ENCODE measurements at places on chromosomes 2 and 18.

DNA sequence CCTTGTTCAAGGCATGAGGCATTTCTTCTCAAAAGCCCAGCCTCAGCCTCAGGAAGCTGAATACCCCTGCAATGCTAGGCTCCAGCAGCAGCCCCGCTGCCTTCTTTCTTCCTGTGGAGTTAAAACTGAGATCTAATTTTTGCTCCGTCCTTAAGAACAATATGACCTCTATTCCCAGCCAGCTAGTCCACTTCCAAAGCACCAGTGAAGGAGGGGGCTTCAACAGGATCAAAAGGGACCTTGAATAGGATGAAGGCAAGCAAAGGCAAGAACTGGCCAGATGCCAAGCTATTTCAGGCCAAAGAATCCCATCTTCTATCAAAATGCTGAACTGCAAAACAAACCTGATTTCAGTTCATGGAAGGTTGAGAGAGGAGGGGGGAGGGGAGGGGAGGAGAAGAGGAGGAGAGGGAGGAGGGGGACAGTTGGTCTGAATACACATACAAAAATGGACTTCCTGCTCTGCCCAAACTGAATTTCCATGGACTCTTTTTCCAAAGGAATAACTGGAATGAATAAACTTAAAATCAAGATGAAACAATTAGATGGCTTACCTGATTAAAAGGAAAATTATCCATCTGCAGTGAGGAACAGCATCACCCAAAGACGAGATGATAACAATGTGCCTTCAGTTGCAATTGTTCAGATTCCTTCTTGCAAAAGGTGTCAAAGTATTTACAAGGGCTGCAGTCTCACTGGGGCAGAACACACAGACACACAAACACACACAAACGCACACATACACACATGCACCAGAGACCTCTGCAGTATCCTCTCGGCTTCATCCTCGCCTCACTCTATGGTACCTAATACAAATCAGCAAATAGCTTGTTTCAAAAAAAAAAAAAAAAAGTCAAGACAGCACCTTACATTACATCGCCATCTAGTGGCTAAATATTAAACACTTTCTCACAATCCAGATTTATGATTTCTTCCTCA lies at the start of gene SCN1A:
Gene SCN1A (minus strand): TSS at position 804 of the 939 bp plus-strand sequence. CDS start 54,399 bp downstream, outside the sequence.
- DNase-seq = no peak

DNA sequence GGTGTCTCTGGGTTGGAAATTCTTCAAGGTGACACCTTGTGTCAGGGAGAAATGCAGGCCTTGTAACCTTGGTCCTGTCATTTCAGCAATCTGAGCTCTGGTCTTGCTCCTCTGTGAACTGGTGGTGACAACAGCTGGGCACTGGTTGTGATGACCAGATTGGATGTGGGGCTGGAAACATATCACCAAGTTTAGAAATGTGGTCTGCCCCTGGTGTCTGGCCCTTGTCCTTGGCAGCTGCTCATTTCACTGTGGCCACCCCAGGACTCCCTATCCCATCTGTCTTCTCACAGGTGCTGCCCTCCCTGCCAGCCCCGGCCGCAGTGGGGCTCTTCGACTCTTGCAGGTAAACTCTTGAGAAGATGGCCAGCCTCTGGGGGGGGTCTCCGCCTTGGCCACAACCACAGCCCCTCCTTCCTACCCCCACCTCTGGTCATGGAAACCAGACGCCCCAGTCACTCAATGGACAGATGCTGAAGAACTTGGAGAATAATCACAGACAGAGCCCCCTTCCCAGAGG lies 20.7 kb downstream of the SIX3 start:
- no peak for DNase-seq

GRCh38 chr2:119311831-119312230 lies 54.8 kb downstream of the C2orf76 start:
- DNase-seq = no peak

GRCh38 chr2:170524828-170525565 lies 190.1 kb upstream of the SP5 start:
- no peak for DNase-seq

DNA sequence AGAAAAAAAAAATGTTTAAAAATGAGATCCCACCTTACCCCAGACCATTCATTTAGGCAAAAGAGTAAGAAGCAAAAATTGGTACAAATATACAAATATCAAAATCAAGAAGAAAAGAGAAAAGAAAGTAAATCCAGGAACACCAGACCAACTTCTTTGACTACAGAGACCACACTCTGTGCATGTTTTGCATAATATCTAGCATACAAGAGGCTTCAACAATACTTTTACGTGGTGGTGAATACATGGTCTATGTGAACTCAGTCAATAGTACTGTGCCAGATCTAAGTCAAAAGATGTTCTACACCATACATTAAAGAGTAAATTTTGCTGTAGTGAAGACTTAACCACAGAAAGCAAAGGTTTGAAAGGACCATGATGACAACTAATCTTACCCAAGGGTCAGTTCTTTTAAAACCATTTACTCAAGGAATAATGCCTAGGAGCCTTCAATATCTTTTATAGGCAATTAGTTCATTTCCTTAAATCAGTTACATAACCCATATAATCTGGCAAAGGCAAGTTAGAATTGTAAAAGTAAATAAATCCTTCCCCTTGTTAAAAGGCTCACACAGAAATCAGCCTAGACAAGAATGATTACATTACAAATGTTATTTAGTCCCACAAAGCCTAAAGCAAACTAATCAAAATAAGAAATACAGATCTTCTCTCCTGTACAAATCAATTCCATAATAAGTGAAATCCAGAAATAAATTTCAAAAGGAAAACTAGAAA lies 115.2 kb downstream of the EXOC6B start:
- no peak for DNase-seq

- DNase-seq = no peak
These were observed 469.7 kb upstream of the FANCL start for GRCh38 chr2:58710795-58711279.

DNA sequence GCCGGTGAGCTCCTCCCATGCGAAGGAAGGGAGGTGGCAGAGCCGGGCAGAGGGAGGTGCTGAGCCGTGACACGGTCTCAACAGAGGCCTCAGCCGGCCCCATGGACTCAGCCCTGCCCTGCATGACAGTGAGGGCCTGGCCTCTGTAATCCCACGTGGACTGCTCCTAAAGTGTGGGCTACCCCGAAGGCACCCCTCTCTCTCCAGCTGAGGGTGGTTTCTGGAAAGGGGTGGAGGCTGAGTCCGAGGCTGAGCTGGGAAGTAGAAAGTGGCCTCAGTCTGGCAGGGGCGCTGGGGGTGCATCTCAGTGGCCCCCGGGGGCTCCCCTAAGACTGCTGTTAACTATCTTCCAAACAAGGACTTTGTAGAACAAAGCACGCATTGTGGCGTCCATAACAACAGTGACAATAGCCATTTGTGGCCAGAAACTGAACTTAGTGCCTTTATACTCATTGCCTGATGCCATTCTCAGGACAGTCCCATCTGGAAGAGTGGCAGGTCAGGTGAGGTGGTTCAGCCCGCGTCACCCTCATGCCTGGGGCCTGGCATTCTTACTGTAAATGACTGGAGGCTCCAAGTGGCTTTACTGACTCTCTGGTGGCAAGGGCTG lies 192.4 kb downstream of the TWIST2 start:
- DNase-seq = no peak

GRCh38 chr2:210421916-210422315 lies 54.6 kb downstream of the LANCL1 start:
- DNase-seq = no peak

DNA sequence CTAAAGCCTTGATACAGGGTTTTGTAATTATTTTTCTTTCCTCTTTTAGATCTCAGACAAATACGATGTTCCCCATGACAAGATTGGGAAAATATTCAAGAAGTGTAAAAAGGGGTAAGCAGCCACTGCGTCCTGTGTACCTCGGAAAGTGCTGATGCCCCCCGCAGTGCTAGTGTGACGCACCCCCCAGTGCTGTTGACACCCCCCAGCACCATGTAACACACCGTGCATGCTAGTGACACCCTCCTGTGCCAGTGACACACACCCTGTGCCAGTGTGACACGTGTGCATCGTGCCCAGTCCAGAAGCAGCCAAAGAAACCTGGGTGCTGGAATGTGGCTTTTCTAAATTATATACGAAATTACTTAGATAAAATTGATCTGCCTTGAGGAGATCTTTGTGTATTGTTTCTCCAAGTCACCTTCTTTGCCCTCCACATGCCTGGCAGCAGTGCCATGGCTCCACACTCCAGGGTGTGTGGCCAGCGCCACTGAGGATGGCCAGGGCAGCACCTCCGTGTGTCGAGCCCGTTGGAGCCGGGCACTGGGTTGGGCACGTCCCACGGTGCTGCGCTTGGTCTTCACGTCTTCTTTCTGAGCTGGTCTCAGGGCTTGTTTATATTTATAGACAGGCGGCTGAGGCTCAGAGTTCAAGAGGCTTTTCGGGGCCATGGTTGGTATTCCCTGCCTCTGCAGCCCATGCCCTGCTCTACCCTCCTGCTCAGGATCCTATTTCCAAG lies 44.3 kb upstream of the KLF11 start:
- no peak for DNase-seq

DNA sequence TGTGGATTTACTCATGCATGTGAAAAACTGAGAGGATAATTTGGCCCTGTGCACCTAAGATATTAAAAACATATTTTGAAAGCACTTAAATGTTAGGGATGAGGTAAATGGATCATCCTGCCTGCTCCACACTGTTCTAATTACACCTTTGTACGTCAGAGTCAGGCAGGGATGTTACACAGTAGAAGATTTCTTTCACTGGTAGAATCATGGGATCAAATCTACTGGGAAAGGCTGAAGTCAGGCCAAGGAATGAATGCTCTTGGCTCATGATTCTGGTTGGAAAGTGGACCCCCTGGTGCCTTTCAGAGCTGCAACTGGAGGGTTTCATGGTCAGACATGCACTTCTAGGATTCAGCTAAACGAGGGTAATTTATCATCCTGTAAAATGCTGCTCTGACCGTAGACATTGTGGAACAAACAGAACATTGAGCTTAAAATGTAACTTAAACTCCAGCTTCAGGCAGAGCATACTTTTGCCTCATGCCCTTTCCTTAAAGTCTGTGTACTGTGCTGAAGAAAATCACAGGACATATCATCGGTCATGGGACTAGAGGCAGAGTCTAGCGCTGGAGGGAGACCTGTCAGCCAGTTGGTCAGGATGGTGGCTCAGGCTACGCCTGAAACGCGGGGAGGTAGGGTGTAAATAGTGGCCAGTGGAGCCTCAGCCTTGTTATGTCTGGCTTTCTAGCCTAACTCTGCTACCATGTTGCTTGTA lies 4.9 kb downstream of the KCNE4 start:
- DNase-seq = no peak

Data from activated T-helper 1 cell treated with anti-CD3 and anti-CD28 coated beads, Interleukin-2, amount 50 U/mL, for 16 hours (primary cell).